ENCODE measurements at places on chromosomes 2 and 18.

- no peak for DNase-seq
These were observed 69.6 kb upstream of the CREB1 start for GRCh38 chr2:207459990-207460757.

DNA sequence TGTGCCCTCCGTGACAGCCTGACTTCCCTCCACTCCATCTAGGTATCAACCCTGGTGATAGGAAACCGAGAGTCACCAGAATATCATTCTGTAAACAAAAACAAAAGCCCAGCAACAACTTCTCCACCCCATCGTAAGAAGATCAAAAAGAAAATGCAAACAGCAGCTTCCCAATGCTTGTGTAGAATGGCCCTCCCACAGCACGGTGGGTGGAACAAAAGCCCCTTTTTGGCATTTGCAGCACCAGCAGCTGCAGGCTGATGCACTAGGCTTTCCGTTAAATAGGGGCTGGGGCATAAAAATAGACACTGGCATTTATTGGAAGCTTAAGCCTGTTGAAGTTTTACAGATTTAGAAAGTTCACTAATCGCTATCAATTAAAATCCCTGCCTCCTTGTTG, 513.0 kb downstream of the GALR1 start:
- DNase-seq, result no peak

DNA sequence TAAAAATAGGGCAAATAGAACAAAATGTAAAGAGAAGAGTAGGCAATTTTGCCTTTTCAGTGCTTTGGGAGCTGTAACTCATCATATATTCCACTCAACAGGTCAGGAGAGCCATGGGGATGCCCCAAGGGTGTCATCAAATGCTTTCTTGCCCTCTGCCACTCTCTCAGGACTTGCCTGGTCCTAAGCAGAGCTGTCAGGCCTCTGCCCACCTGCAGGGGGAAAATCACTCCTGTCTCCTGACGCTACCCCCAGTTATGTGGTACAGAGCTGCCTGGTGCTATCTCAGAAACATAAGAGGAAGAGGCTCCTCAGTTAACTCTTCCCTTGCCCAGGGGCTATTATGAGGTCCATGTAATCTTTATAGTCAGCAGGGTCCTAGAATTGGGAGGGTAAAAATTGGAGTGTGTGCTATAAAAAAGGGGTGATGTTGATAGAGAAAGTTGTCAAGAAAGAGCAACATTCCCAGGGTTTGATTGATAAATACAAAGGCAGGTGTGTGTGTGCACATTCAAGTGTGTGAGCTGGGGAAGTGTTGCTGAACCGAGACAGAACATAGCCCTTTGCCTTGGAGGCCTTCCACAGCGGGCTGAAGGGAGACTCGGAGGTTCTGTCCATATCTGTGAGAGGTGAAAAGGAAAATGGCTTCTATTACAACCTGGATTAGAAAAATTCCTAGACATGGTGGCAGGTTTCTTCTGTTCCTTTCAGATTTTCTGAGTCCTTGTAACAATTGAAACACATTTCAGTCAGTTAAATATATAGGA, 25.4 kb downstream of the PTPRM start:
- no peak for DNase-seq

DNA sequence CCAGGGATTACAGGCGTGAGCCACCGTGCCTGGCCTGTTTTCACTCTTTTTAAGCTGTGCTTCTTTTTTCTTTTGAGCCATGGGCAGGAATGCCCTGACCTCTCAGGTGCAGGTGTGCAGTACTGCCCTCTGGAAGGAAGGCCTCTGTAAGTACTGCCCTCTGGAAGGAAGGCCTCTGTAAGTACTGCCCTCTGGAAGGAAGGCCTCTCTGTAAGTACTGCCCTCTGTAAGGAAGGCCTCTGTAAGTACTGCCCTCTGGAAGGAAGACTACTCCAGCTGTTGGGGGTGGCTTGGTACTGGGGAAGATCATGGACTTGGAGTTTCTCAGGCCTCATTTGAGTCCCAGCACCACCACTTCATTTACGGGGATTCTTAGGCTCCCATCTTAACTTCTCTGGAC, 248.5 kb upstream of the ID2 start:
- DNase-seq, result no peak

- DNase-seq, result no peak
These were observed 448.1 kb downstream of the DCDC2C start for GRCh38 chr2:4151521-4151920.

DNA sequence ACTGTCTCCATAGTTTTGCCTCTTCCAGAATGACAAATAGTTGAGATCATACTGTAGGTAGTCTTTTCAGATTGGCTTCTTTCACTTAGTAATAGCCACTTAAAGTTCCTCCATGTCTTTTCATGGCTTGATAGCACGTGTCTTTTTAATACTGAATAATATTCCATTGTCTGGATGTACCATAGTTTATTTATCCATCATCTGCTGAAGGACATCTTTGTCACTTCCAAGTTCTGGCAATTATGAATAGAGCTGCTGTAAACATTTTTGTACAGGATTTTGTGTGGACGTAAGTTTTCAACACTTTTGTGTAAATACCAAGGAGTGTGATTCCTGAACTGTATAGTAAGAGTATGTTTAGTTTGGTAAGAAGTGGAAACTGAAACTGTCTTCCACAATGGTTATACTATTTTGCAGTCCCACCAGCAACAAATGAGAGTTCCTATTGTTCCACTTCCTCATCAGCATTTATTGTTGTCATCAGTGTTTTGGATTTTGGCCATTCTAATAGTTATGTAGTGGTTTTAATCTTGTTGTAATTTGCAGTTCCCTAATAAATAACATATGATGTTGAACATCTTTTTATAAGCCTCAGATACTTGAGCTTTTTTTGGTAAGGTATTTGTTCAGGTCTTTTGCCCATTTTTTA, 18.9 kb downstream of the LTBP1 start:
- DNase-seq, result no peak

- no peak for DNase-seq
These were observed 101.3 kb downstream of the NCK2 start for GRCh38 chr2:105845976-105846375.

DNA sequence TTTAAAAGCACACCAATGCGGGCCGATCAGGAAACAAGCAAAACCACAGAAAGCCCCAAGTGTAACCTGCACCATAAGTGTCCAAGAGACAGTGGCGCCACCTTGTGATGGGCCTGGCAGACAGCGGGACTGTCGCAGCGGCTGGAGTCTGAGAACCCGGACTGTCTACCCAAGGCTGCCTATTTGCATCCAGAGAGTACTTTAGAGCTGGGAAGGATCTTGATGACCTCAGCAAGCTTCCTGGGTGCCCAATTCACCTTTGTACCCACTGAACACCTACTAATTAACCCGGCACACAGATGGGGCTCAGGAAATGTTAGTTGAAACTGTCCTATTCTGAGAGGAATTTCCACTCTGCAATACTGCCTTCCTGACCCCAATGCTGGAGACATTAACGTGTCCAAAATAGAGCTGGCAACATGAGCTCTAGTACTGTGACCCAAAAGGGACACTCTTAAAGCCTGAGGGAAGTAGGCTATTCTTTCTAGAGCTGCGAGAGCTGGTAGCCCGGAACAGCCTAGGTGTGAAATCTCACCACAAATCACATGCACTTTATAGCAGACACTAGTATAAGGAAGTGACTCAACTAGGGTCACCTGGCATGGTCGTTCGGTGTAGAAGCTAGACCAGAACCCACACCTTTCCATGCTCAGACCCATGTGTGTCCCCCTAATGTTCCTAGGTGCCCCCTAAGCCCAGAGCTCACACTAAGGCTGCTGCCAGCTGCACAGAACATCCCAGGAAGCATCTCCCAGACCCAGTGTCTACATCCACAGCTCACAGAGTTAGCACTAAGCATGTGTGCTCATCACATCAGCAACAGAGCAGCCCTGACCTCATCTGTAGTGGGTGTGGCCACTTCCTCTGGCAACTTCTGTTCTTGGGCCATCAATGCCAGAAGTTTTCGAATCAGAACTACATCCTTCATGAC, 25.4 kb downstream of the POLR1A start:
- peak; percentile 21 for DNase-seq

- no peak for DNase-seq
These were observed 413.3 kb downstream of the TSN start for GRCh38 chr2:122168799-122169198.

DNA sequence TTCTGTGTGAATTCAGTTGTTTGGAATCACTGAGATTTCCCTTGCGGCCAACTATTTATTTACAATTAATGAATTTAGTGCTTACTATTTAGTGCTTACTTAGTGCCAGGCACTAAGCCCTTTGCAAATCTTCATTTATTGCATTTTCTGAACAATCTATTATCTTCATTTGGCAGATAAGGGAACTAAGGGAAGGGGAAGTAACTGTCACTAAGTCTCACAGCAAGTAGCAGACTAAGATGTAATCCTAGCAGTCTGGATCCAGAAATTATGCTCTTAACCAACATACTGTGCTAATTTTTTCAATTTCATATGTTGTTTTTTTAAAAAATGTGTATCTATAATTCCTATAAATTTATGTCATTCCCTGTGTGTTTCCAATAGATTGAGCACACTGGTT, 214.4 kb upstream of the EPC2 start:
- DNase-seq, result no peak

- DNase-seq, result no peak
These were observed 269.6 kb downstream of the HAUS1 start for GRCh38 chr18:46373791-46374190.

DNA sequence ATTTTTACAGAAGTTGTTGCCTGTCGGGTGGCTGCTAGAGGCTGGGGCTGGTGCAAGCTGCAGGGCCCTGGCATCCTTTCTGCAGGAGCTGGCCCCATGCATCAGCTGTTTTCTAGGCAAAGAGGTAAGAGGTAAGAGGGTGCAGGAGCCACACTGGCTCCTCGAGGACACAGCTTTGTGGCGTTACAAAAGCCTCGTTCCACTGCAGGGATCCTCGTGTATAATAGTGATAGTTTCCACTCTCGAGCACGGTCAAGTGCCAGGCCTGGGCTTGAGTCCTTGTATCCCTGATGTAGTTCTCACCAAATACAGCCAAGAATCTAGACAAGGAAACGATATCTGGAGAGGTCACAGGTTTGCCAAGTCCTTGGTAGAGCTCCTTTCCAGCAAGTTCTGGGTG, 33.2 kb upstream of the FHOD3 start:
- DNase-seq, result no peak

DNA sequence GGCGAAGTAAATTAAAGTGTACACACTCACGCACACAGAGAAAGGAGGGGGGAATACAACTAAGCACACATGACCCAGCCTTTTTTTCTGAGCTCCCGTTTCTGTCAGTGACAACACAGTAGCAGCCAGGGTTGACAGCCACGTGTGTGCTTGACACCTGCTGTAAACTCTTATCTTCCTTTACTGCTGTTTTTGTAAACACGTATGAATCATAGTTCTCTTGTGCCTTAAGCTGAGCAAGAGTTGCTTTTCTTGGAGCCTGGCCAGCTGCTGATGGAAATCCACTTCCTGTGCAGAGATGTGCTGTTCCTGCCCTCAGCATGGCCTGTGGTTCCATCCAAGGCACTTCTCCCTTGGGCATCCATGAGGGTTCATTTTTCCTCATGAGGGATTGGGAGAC, 561.9 kb downstream of the GALR1 start:
- DNase-seq, result no peak

- DNase-seq, result no peak
These were observed 92.5 kb downstream of the KCNF1 start for GRCh38 chr2:11004199-11004598.

DNA sequence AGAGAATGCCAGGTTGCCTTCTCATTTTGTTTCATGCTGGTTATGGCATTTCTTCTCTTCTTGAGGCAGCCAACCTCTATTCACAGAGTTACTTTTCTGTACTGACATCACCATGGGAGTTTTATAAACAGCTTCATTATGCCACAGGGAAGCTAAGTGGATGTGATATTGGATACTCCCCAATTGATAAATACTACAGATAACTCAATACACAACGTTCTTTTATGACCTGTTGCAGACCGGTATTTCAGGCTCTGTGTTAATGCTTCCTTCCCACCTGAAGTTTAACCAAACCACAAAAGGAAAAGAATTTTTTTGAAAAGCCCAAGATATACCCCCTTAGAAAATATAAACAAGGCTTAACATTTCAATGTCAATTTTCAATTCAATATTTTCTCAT, 258.3 kb upstream of the SOX11 start:
- DNase-seq, result no peak

DNA sequence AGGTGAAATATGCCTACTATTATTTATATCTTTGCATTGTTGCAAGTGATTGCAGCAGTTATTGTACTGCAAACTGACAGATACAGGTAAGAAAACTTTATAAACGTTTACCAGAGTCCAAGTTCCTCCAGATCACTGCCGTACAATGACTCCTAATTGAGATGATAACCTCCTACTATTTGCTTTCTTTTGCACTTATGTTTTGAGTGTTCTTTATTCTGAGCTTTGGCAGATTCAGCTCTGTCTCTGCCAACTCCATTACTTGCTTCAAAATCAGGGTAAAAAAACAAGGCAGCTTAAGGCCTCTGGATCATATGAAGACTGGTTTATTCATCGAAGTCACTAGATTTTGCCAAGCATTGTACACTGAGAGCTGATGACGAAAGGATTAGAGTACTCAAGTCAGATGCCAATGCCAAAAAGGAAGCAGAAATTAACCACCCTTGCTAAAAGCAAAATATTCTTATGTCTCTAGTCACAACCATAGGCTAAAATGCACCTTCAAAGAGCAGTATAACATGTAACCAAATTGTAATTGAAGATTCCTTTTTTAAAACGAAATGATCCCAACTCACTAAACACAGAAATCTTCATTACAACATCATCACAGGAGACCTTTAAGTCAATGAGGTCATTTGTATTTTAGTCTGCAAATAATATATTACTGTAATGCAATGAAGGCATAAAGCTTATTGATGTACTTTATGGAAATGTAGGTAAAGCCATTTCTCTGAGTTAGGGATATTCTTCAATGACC, 10.5 kb upstream of the IKZF2 start:
- DNase-seq, result no peak

- DNase-seq, result no peak
These were observed 88.0 kb upstream of the RTN4 start for GRCh38 chr2:55138014-55138881.

GRCh38 chr2:9108210-9108967, 98.2 kb upstream of the ASAP2 start:
- DNase-seq, result no peak

GRCh38 chr2:197538412-197538811, 22.5 kb downstream of the MOB4 start:
- DNase-seq, result no peak

GRCh38 chr2:6492573-6492972, 373.1 kb downstream of the CMPK2 start:
- no peak for DNase-seq

- DNase-seq, result no peak
These were observed 80.2 kb upstream of the NEUROD1 start for GRCh38 chr2:181760521-181760920.

DNA sequence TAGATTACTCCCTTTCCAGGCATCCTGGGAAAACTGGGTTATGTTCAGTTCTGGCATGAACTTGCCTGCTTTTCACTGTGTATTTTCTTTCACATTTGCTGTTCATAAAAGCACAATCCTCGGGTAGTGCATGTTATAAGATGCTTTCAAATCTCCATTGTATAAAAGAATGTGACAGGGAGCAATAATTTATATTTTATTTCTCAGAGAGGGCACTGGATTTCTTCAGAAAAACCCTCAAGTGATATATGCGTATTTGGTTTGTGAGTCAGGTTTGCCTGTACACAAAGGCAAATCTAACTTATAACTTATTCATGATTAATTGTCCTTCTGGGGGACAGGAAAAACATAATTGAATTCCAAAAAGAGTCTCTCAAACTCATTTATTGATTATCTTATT, 440.7 kb upstream of the MMADHC start:
- no peak for DNase-seq

All from esophagus squamous epithelium (tissue), 5 donors.